ENCODE measurements at places on chromosomes 1 and 21.

- no peak for DNase-seq
Measured at GRCh38 chr1:197178998-197179397, 32.5 kb upstream of the ASPM start.

DNA sequence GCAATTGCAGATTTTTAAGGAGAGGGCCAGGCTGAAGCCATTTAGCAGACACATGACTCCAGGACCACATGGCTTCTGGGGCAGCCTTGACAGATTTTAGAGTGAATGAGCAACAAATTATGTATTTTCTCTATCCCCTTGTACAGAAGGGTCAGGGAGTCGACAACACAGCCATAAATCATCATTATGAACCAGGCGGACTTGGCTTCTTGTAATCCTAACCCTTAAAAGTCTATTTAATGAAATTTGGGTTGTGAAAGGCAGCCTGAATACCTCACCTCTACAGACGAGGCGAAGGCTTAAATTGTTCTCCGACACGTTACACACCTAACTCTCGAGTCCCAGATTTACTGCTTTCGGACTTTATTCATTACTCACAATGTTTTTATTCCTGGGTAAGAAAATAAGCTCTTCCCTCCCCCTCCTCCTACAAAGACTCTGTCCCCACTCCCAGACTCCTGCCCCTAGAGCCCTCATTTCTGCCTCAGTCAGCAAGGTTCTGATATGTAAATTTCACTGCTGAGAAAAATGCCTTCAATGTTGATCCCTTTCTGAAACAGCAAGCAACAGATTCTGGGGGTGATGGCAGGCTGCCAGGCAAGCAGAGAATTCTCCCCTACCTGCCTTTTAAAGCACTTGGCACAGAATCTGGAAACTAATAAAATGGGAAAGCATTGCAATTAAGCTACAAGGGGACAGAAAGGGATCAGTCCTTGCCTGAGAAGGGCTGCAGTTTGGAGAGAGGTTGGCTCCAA, 51.6 kb downstream of the PLPP3 start:
- DNase-seq: no peak

DNA sequence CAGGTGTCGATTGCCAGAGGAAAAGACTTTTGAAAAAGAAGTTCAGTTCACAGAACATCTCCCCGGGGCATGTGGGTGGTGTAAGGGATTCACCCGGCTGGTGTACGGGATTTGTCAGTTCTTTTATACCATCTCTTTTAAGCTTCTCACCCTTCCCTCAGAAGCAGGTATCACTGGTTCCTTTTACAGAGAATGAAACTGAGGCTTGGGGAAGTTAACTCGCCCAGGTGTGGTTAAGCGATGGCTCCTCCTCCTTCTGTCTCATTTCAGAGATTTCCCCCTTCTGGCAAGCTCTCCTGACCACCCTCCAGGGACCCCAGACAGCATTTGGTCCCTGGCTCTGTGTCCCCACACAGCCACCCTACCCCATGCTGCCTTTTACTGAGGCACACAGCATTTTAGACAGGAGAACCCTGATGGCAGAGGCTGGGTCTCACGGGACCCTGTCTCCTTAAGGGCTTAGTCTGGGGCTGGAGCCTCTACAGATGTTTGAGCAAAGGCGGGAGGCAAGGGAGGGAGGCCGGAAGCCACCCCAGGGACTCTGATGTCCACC, 2.8 kb upstream of the ECE1 start:
- no peak for DNase-seq

GRCh38 chr1:234875953-234876855, 252.4 kb downstream of the TOMM20 start:
- DNase-seq: no peak

- no peak for DNase-seq
Measured at GRCh38 chr1:220915117-220915440, 35.8 kb downstream of the HLX start.

DNA sequence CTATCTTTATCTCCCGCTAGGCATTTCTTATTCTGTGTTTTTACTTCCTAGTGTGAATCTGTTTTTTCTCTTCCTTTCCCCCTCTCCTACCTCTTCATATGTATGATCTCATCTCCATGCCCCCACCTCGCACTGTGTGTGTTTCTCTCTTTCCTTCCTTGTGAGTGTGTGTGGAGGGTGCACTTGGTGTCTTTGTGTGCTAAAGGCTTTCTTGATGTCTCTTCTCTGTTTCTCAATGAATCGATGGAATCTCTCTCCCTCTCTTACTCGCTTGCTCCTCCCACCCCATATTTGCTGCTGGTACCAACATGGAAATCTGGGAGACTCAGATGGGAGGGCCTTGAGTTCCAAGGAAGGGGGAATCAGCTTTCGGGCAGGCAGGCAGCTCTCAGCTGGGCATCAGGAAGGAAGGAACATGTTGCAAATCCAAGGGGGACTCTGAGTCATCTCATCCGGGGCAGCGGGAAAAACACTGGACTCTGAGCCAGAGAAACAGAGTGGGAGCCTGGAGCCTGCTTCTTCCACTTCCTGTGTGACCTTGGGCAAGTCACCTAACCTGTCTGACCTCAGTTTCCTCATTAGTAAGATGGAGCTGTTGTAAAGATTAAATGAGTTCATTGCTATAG, 147.5 kb downstream of the PTPRU start:
- no peak for DNase-seq

DNA sequence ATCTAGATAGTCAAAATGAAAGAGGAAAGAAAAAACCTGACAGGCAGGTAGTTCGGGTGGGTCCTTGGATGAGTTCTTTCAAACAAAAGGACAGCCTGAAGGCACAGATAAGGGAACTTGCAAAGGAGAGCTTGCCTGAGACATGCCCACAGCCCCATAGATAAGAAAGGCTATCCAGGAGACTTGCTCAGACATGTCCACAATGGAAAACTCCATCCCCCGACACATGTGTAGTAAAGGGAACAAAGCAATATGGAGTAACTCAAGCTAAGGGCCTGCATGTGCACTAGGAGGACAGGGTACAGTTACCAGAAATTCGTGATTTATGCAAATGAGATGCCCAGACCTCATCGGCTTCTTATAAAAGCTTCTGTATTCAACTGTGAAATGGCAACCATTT, 281.5 kb downstream of the NEGR1 start:
- DNase-seq: no peak

DNA sequence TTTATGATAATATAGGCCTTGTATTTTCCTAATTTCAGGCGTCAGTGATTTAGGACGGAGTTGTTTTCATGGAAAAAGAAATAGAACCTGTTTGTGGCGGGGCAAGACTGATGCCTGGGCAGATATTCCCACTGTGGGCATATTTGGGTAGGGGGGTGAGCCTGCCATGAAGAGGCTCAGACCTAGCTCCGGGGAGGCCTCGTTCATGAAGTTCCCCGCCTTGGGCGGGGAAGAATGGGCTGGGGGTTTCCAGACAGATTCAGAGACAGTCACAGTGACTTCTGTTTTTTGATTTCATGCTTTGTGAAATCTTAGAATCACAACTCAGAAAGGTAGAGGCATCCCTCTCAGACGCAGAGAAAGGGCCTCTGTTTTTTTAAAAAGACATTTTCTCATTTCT, 36.1 kb downstream of the RUNX3 start:
- DNase-seq: no peak

GRCh38 chr21:25567472-25567871, 39.8 kb downstream of the MRPL39 start:
- DNase-seq: no peak

GRCh38 chr21:32411350-32412161, 950 bp upstream of the EVA1C start:
- DNase-seq: no peak

GRCh38 chr1:183467687-183468086, 4.6 kb upstream of the SMG7 start:
- peak; percentile 74 for DNase-seq

GRCh38 chr1:214135886-214136285, 145.1 kb upstream of the SMYD2 start:
- no peak for DNase-seq

DNA sequence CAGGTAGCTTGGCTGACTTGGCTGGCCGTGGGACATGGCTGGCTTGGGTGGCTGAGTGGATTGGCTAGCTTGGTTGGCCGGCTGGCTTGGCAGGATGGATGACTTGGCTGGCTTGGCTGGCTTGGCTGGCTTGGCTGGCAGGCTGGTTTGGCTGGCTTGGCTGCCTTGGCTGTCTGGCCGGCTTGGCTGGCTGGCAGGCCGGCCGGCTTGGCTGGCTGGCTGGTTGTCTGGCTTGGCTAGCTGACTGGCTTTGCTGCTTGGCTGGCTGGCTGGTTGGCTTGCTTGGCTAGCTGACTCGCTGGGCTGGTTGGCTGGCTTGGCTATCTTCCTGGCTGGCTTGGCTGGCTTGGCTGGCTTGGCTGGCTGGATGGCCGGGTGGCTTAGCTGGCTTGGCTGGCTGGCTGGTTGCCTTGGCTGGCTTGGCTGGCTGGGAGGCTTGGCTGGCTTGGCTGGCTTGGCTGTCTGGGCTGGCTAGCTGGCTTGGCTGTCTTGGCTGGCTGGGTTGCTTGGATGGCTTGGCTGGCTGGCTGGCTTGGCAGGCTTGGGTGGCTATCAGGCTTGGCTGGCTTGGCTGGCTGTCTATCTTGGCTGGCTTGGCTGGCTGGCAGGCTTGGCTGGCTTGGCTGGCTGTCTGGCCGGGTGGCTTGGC, 129.7 kb upstream of the FAM72C start:
- no peak for DNase-seq

DNA sequence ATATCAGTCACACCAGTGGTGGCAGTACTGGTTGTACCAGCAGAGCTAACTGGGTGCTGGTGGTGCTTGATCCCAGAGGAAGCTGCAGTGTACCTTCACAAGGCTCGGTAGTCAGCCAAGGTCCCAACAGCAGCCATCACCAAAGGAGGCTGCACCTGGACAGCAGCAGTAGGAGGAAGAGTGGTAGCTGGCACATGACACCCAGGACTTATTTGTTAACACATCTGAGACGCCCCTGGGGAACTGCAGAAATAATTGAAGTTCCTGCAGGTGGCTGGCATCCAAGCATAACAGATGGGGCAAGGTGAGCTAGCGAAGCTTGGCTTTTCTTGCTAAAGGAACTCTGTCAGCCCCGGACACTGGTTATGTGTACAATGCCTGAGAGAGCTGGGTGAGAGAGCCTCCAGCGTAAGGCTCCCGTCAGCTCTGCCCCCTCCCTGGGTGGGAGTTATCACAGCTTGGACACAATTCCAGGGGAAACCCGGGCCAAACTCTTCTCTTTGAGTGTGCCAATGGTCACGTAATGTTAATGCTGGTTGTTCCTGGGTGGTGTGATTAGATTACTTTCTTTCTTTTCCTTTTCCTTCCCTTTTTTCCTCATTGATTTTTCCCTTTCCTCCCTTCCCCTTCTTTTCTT, 29.1 kb upstream of the PARP1 start:
- DNase-seq: no peak

DNA sequence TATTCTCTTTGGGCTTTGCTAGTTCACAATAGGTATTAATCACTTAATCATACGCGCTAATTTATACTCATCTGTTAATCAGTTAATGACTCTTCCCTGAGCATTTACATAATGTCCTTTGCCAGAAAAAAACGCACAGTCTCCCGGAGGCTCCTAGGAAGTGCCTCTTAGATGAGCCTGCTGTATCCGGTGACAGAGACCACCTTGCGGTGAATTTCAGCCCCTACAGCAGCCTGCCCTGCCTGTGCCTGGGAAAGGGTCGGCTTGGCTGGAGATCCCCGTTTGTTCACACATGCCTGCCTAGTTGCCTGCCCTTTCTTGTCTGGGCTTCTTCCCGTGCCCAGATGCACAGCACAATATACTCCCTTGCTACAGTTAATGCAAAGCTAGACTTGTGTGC, 152.9 kb downstream of the ZBTB18 start:
- DNase-seq: no peak

DNA sequence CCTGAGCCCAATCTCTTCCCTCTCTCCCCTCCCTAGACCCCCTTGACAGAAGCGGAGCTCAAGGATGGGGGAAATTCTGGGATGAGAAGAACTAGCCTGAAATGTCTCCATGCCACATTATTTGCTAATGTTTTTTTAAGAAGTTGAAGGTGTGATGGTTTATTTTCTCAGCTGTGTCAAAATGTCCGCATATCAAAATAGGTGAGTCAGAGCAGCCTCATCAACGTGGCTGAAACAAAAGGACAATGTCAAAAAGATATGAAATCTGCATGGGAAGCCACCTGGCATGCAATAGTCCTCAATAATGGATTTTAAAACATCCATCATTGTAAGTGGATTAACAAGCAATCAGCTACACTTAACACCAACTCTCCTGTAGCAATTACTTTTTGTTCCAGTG, 101.4 kb downstream of the BEND5 start:
- no peak for DNase-seq

DNA sequence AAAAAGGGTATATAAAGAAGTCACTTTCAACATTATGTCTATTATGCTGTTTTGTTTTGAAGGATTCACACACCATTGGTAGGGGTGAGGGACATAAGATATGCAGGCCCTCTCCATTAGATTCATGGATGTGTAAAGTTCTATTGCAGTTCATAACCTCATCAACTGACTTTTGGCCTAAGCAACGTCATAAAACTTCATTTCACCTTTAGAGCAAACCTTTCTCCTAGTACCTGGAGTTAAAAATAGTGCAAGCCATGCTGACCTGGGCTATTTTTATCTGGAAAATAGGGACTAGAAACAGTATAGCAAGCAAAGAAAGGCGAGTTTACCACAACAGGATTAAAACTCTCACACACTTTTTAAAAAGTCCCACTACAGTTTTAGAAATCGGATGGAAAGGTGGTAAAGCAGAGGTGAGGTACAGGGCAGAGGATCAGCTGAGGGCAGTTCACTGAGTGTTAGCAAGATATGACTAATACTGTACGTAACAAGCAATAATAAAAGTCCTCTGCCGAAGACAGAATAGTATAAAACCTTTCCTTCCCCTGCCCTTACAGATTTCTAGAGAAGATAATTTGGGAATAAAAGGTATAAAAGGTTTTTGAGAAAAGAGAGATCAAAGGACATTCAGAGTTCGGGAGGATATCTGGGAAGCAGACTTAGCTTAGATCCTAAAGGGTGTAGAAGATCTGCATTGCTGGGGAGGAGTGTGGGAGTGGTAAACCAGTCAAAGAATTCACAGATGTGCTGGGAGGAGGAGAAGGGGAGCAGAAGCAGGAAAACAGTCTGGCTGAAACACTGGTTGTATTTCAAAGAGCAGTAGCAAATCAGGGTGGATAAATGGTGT, 14.3 kb downstream of the EGLN1 start:
- no peak for DNase-seq

DNA sequence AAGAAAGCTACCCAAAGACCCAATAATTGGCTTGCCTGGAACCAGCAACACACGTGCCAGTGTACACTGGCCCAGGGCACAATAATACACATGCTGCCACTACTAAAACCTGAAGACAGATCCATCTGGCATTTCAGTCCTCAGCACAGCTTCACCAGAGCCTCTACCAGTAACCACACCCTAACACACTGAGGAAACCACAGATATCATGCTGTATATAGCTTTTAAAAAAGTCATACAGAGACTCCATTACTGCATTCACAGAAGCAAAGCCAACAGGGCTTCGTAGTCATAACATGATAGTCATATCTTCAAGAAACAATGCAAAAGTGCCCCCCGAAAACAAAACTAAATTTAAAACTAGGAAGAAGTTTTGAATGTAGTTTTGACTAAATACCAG, 40.6 kb upstream of the NEGR1 start:
- DNase-seq: no peak

DNA sequence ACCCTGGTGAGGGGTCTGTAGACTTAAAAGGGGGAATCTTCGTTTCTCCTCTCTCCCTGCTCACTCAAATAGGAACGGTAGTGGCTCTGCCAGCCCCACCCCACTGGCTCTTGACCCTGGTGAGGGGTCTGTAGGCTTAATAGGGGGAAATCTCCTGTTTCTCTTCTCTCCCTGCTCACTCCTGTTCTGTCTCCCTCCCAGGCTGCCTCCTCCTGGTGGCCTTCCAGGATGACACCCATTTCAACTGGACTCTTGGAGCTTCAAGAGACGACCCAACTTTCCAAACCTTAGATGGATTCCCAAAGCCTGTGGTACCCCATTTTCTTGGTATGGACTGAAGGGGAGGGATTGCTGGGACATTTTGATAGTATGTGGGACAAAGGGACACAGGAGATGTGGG, 1.4 kb upstream of the EPHB2 start:
- no peak for DNase-seq

Measured in epithelial cell of proximal tubule (primary cell).